Hematopoietic multipotent progenitor cell (in vitro differentiated cells): ENCODE measurements at places on chromosomes 2 and 18.
A peak's percentile ranks its signal among the peaks of the same experiment; 100 is the strongest.

GRCh38 chr2:197054437-197054836 lies 127.9 kb upstream of the PGAP1 start:
- no peak for DNase-seq

GRCh38 chr18:10320791-10321190 lies 133.6 kb upstream of the APCDD1 start:
- DNase-seq = no peak

- no peak for DNase-seq
These were observed 257.5 kb upstream of the FN1 start for GRCh38 chr2:215693193-215693998.

DNA sequence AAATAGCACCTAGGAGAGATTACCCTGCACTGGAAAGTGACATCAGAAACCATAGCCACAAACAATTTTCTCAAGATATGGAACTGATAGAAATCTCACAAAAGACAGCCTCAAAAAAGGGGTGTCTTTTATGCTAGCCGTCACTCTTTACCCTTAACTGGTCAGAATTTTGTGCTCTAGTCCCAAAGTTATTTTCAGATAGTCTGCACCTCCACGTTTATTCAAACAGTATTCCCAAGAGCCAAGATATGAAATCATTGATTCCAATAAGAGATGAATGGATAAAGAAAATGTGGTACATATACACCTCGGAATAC lies 23.5 kb upstream of the PMAIP1 start:
- DNase-seq = no peak

GRCh38 chr2:239188536-239188935 lies 212.3 kb downstream of the HDAC4 start:
- DNase-seq = no peak

GRCh38 chr2:144405321-144405720 lies 114.6 kb downstream of the ZEB2 start:
- no peak for DNase-seq

DNA sequence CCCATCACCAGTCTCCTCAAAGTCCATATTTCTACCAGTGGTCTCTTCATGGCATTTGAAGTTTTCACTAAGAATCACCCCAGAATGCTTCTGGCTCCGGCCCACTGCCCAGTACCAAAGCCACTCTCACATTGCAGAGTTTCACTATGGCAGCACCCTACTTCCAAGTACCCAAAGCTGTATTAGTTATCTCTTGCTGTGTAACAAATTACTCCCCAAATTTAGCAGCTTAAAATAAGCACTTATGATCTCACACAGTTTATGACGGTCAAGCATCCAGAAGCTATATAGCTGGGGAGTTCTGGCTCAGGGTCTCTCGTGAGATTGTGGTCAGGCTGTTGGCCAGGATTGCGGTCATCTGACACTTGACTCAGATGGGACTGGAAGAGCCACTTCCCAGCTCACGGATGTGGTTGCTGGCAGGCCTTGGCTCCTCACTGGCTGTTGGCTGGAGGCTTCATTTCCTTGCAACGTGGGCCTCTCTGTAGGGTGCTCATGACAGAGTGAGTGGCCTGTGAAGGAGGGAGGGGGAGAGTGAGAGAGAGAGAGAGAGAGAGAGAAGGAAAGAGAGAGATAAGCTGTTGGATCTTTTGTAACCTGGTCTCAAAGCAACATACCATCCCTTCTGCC lies 189.5 kb downstream of the CTIF start:
- DNase-seq = no peak

DNA sequence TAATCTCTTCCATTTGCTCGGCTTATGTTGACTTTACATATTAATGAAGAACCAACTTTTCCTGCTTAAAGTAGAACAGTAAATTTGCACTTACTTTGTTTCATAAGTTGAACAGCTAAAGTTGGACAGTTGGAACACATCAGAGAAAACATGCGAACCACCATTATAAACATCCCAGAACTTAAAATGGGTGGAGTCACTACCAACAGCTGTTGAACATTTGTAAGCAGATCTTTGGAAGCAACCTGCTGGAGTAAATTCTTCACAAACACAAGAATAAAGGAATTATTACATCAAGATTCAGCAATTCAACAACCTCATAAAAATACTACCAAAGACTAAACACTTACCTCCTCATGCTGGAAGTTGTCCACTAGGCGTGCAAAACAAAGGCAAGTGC lies 96.4 kb upstream of the DNER start:
- DNase-seq = no peak

DNA sequence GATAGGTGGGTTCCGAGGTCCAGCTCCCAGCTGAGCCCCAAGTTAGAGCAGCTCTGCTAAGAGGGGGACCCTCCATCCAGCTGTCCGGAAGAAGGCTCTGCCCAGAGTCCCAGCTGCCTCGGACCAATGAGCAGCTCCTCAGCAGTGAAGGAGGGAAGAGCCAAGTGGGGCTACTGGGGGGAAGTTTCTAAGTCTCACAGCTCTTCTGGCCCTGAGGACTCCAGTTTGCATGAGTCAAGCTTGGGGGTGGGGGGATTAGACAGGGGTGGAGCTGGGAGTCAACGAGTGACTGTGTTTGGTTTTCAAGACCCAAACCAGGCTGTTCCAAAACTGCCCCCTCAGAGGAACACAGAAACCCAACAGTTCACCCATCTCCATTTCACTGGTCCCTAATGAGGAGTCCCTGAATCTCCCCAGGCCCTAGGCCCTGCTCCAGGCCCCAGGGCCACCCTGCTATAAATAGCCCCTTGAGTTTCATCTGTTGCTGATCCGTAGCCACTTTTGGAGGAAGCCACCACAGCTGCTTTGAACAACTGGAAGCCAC lies 100.9 kb downstream of the TNS1 start:
- DNase-seq = peak; percentile 50

- DNase-seq = no peak
These were observed 71.2 kb downstream of the PTPRM start for GRCh38 chr18:7638321-7638720.

DNA sequence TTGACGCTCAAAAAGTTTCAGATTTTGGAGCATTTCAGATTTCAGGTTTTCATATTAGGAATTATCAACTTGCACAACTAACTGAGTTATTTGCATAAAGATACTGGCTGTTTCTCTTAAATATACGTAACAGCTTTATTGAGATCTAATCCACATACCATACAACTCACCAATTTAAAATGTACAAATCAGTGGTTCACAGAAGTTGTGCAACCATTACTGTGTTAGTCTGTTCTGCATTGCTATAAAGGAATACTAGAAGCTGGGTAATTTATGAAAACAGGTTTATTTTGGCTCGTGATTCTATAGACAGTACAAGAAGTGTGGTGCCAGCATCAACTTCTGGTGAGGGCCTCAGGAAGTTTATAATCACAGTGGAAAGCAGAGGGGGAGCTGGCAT lies 8.2 kb downstream of the ATIC start:
- no peak for DNase-seq

GRCh38 chr2:14778015-14778414 lies 145.5 kb downstream of the LRATD1 start:
- DNase-seq = no peak

- DNase-seq = no peak
These were observed 99.0 kb upstream of the KLHL14 start for GRCh38 chr18:32871786-32872185.

GRCh38 chr2:75528221-75528977 lies 32.3 kb downstream of the EVA1A start:
- DNase-seq = no peak

- no peak for DNase-seq
These were observed 32.1 kb upstream of the DPP4 start for GRCh38 chr2:162106146-162106551.

GRCh38 chr2:200443376-200443775 lies 66.5 kb downstream of the KCTD18 start:
- no peak for DNase-seq
